ENCODE measurements at places on chromosomes 2 and 18.

- no peak for DNase-seq
Observed at GRCh38 chr2:151337643-151338042, 19.7 kb upstream of the TNFAIP6 start.

GRCh38 chr2:15939556-15939853 is 845 bp upstream of the MYCN start:
- DNase-seq = no peak

GRCh38 chr18:25842665-25843064 is 247.7 kb downstream of the SS18 start:
- DNase-seq = peak; percentile 47

DNA sequence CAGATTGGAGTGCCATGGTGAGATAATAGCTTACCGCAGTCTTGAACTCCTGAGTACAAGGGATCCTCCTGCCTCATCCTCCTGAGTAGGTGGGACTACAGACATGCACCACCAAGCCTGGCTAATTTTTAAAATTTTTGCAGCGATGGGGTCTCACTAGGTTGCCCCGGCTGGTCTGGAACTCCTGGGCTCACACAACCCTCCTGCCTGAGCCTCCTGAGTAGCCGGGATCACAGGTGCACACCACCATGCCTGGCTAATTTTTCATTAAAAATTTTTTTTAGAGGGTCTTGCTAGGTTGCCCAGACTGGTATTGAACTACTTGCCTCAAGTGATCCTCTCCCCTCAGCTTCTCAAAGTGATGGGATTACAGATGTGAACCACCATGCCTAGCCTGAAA is 27.8 kb downstream of the RAB31 start:
- no peak for DNase-seq

- peak; percentile 3 for DNase-seq
Observed at GRCh38 chr2:128178650-128179460, 87.9 kb downstream of the UGGT1 start.

GRCh38 chr2:96409820-96410164 is 74.2 kb downstream of the NCAPH start:
- peak; percentile 85 for DNase-seq

- DNase-seq = no peak
Observed at GRCh38 chr2:62412347-62412742, 93.7 kb downstream of the TMEM17 start.

DNA sequence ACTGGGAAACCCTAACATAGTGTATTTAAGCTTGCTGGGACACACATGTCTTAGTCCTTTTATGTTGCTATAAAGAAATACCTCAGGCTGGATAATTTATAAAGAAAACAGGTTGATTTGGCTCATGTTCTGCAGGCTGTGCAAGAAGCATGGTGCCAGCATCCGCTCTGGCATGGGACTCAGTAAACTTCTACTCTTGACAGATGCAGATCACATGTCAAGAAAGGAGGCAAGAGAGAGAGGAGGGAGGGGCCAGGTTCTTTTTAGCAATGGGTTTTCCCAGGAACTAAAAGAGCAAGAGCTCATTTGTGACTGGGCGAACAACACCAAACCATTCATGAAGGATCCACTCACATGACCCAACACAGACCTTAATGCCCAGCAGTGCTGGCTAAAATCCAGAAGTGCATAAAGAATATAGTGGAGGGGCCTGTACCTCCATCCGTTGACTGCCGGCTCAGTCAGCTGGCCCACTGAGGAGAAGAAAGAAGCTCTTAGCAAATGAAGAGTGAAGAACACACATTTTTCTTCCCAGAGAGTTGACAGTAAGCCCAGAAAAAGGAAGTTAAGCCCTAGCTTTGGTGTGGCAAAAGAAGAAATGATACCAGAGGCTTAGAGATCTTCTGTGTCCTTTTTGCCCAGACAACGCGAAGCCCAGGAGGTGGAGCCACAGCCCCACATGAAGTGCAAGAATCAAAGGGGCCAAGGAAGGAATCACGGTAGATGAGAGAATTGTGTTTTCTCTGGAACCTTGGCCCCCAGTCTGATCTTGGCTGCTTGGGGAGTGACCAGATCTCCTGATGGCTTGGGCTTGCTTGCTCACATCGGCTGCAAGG is 183.5 kb upstream of the FAM98A start:
- DNase-seq = no peak

All from NCI-H446 (cell line).